Fibroblast of skin of scalp (primary cell): ENCODE measurements at places on chromosomes 6 and 20.

DNA sequence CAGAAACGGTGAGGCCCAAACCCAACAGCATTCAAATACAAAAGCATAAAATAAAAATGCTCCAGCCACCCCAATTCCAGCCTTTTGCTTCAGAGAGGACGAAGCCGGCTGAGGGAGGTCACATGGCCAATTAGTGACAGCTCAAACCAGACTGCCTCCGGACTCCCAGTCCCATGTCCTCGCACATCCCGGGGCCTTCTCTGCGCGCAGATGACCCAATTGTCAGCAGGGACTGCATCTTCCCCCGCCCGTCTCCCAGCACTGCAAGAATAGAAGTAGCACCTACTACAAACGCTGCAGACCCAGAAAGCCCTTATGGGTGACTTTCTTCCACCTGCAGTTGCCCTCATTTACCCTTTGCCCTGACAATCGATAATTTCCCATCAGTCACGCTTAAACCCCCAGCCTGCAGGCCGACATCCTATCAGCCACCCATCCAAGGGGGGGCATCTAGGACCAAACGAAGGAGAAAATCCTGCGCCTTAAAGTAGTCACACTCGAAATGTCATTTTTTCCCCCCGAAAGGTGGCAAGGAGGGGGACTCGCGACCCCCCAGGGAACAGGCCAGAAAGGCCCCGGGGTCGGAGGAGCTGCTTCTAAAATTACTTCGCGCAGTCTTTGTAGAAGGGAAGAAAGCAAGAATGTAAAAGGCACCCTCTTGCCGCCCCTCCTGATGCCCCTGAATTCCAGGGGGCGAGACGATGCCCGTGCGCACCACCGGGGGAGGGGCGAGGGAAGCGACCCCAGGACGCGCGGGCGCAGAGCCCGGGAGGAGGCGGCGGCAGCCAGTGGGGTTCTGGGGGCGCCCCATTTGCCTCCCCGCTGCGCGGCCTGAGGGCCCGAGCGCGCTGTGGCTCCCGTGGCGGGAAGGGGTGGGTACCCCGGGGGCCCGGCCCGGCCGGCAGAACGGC, 792 bp downstream of the SLC23A2 start:
- no peak for DNase-seq

- DNase-seq, result no peak
Observed at GRCh38 chr6:37319856-37320480, 33.8 kb upstream of the RNF8 start.

GRCh38 chr6:70819646-70820045, 137.2 kb downstream of the B3GAT2 start:
- no peak for DNase-seq

GRCh38 chr20:20293691-20294385, 74.1 kb upstream of the INSM1 start:
- DNase-seq, result no peak

GRCh38 chr6:11779329-11780096, 910 bp upstream of the ADTRP start:
- peak; percentile 23 for DNase-seq

GRCh38 chr6:158358450-158359077, 46.3 kb downstream of the TULP4 start:
- DNase-seq, result no peak

GRCh38 chr6:54419885-54420284, 111.6 kb downstream of the TINAG start:
- DNase-seq, result peak; percentile 92

- no peak for DNase-seq
Observed at GRCh38 chr6:37038292-37039198, 33.1 kb downstream of the FGD2 start.

- DNase-seq, result peak; percentile 49
Observed at GRCh38 chr6:108337721-108338120, 42.9 kb downstream of the AFG1L start.

GRCh38 chr6:109117346-109118035, 22.2 kb downstream of the CEP57L1 start:
- DNase-seq, result no peak

DNA sequence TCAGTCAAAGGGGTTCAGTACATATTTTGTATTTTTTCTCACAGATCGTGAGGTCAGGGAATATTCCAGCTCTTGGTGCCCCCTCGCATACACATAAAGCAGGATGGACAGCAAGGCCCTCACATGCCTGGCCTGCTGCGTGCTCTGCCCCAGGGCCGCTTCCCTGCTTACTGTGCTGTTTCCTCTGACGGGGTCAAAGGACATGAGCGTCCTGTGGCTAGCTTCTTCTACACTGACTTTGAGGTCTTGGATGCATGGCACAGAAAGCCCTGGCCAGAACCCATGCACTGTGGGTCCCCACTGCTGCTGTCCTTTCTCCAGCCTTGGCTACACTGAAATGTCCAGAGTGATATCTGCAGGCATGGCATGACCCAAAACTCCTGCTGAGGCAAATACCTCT, 92.5 kb upstream of the GGTLC1 start:
- DNase-seq, result no peak

GRCh38 chr6:12137480-12137879, 125.4 kb downstream of the HIVEP1 start:
- peak; percentile 72 for DNase-seq

GRCh38 chr20:48414786-48415185, 413.0 kb downstream of the PREX1 start:
- no peak for DNase-seq

DNA sequence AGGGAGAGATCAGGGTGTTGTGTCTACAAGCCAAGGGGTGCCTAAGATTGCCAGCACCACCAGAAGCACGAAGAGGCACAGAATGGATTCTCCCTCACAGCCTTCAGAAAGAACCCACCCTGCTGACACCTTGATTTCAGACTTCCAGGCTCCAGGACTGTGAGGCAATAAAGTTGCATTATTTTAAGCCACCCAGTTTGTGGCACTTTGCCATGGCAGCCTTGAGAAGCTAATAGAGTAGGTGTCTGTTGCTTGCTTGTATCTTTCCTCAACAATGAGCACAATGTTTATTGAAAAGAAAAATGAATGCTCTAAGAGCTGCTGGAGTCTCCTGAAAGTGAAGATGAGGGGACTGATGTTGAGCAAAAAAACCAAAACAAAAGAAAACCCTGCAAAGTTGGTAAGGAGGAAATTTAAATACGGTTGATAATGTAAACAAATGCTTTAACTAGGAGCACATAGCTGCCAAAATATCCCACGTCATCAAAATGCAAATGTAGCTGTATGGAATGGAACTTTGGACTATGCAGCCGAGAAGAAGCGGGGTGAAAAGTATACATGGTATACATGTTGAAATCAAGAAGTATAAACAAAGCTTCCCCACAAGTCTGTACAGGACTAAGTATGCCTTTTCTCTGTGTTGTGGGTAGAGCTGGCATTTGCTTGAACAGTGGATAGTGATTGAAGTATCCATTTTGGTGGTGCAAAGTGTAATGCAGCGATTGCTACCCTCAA, 8.0 kb downstream of the IL20RA start:
- DNase-seq, result no peak

GRCh38 chr6:134021396-134022122, 30.9 kb downstream of the SLC2A12 start:
- DNase-seq, result no peak

DNA sequence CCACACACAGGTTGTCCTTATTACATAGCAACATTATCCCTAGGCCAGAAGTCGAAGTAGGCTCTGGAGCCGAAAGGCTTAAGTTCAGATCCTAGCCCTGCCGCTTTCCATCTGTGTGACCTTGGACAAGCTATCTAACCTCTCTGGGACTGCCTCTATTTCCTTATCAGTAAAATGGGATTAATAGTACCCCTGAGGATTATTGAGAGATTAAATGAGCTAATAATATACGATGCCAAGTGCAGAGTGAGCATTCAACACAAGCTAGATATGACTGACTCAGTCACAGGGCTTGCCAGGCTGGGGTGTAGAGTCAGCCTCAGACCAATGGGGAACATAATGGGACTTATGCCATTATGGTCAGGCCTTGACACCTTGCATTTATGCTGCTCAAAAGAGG, 8.9 kb upstream of the SPATA2 start:
- no peak for DNase-seq

GRCh38 chr20:44572551-44573500, 9.6 kb upstream of the PKIG start:
- peak; percentile 95 for DNase-seq

DNA sequence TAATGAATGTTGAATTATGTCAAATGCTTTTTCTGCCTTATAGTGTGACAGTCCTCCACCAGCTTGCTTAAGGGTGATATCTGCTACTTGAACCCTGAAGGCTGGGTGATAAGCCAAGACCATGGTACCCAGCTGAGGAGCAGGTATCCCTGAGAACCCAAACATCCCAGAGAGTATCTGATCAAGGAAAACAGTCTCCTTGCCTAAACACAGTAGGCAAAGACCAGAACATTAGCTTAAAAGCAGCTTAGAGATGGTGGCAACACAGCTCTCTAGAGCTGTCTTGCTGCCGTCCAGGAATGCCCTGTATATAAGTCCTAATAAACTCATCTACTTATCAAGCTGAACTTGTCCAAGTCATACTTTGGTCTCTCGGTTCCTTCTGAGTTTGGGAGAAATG, 127.7 kb upstream of the PRSS16 start:
- DNase-seq, result no peak

- DNase-seq, result no peak
Observed at GRCh38 chr20:15143478-15143877, 806.1 kb upstream of the FLRT3 start.

DNA sequence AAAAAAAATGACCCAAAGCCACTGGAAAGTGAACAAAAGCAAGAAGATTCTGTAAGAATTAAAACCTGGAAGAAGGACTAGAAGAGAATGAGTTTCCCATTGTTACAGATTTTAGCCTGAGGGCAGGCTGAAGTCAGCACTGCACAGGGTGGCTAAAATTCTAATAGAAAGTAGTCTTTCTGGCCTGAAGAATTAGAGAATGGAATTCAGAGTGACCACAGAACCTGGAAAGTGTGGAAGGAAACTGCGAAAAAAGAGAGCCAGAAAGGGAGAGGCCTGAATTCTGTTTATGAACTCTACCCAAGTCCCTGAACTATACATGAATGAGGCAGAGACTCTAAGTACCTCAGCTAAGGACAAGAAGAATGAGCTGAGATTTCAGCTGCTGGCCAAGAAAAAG, 38.9 kb upstream of the FILIP1 start:
- peak; percentile 7 for DNase-seq

DNA sequence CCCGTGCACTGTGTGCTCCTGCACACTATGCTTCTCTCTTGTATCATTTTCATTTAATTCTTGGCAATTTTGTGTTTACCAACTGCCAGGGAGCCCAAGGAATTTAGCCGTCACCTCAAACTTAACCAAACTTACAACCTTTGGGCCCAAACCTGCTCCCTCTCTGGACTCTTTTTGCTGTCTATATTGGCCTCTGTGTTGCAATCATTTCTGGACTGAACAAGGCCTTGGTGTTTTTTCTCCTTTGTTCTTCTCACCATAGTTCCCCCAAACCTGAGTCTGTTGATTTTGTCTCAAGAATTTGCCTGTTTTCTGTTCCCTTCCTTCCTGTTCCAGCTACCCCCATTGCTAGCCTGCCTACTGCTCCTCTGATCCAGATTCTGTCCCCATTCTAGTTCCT, 19.2 kb downstream of the DCBLD1 start:
- DNase-seq, result no peak

- DNase-seq, result no peak
Observed at GRCh38 chr20:62708591-62709536, at the start of gene NTSR1. Gene NTSR1 (plus strand): TSS chr20:62708836. CDS start chr20:62709208, 372 bp downstream.

- peak; percentile 43 for DNase-seq
Observed at GRCh38 chr20:9374072-9374471, 140.3 kb upstream of the LAMP5 start.

DNA sequence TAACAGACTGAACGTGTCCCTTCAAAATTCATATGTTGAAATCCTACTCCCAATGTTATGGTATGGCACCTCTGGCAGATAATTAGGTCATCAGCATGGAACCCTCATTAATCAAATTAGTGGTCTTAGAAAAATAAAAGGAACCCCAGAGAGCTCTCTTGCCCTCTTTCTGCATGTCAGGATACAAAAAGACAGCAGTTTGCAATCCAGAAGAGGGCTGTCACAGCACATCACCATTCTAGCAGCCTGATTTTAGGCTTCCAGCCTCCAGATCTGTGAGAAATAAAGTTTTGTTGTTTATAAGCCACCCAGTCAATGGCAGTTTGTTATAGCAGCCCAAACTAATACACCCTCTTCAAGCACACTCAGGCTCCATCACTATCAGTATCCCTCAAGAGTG, 292.9 kb downstream of the TRDN start:
- no peak for DNase-seq

- no peak for DNase-seq
Observed at GRCh38 chr6:161747506-161747905, 473.6 kb upstream of the AGPAT4 start.

- DNase-seq, result no peak
Observed at GRCh38 chr6:113671421-113671820, 185.7 kb upstream of the MARCKS start.

DNA sequence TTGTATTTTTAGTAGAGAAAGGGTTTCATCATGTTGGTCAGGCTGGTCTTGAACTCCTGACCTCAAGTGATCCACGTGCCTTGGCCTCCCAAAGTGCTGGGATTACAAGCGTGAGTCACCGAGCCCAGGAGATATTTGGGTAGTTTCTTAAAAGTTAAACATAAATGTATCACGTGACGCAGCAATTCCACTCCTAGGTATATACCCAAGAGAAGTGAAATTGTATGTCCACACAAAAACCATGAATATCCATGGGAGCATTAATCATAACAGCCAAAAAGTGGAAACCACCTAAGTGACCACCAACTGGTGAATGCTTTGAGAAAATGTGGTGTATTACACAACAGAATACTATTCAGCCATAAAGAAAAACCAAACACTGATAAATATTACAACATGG, 164.8 kb downstream of the MRPL14 start:
- peak; percentile 18 for DNase-seq

- no peak for DNase-seq
Observed at GRCh38 chr6:44023586-44024454, 103.4 kb downstream of the MRPL14 start.

DNA sequence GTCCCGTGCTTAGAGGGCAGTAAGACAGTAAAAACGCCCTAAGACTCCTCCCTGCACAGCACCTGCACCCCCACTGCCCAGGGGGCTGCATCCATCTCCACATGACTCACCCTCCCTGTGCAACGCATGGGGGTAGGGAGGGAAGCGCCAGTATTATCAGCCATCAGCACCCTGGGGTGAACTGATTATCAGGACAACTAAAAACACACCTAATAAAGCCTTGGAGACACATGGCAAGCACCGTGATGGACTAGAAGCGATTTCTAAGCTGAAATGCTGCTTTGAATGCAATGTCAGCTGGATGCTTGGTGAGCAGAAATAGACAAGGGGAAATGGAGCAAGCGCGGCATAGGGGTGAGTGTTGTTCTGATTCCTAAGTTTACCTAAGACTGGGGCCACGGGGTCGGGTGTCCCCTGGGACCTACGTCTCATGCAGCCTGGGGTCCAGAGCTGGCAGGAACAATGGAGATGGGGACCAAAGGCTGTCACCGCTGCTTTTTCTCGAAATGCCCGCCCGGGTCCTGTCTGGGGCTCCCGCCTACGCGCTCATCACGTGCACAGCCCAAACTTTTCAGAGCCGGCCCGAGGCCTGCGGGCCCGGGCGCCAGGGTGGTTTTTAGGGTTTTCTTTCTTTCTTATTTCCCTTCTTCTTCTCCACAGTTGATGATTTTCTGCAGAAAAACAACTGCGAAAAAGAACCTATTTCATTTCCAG, 702 bp upstream of the TNFAIP3 start:
- no peak for DNase-seq
